ENCODE measurements at places on chromosomes 6 and 20.
A peak's percentile ranks its signal among the peaks of the same experiment; 100 is the strongest.

GRCh38 chr6:55812509-55812908 lies 62.9 kb downstream of the BMP5 start:
- H3K4me1 ChIP-seq = no peaks in the 10 kb centered on the region
- H3K36me3 ChIP-seq = no peaks in the 10 kb centered on the region
- no peak overlapping the region for H3K27ac ChIP-seq

GRCh38 chr6:37640786-37641395 lies 56.8 kb downstream of the MDGA1 start:
- no peak overlapping the region for H3K4me3 ChIP-seq
- H3K4me1 ChIP-seq = peaks cover 4% of the 10 kb centered on the region
- H3K27me3 ChIP-seq = peaks cover 2% of the 10 kb centered on the region
- no peak overlapping the region for H3K27ac ChIP-seq

- no peaks in the 10 kb centered on the region for H3K27me3 ChIP-seq
- no peak overlapping the region for H3K27ac ChIP-seq
- H3K4me3 ChIP-seq = no peak overlapping the region
- no peaks in the 10 kb centered on the region for H3K36me3 ChIP-seq
Measured at GRCh38 chr20:36744243-36744642, 1.6 kb downstream of the NDRG3 start.

DNA sequence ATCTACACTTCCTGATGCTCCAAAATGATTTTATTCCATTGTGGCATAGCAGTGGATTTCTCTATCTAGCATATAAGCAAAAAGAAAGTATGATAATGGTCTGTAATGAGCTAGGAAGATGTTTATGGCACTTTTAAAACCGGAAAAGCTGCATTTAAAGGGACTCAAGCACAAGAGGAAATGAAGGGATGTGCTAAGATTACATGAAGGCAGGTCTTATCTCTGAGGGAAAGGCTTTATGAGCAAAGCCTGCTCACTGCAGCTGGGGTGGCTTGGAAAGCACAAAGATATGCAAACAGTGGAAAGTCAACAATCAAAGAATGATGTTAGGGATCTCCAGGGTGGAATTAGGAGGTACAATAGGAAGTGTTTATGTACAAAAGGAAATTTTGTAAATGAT lies 138.2 kb downstream of the TENT5A start:
- no peaks in the 10 kb centered on the region for H3K4me1 ChIP-seq
- peak; percentile 48 for DNase-seq
- H3K27ac ChIP-seq = no peak overlapping the region
- H3K36me3 ChIP-seq = no peaks in the 10 kb centered on the region

All from muscle of leg (tissue), 16 donors.